ENCODE measurements at places on chromosomes 3 and 15. TPM values are rescaled to one million over a fixed set of nuclear protein-coding genes. Genes with fewer than 3 reads are reported as not detected.
A peak's percentile ranks its signal among the peaks of the same experiment; 100 is the strongest.

DNA sequence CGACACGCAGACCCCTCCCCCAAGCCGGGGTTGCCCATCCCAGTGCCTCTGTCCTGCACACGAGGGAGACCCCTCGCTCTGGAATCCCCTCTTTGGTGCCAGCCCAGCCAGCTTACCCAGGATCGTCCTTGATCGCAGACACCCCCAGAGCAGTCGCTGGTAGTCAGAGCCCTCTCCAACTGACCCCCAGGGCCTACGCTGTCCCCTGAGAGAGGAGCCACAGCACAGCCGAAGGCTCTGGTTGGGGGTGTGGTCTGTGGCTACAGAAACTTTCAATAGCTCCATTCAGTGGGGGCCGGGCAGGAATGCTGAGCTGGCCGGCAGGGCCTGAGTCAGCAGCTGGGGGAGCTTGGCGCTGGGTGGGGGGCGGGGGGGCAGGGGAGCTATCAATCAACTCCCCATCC is at the start of gene LCTL:
Gene LCTL, minus strand, starts transcription at position 258 of the 404 bp plus-strand sequence. CDS start 633 bp downstream, outside the sequence.
- peak; percentile 12 for DNase-seq

- DNase-seq = peak; percentile 31
These were observed 54.3 kb upstream of the NEK10 start for GRCh38 chr3:27423463-27423862.

GRCh38 chr3:55658690-55659562 is 171.8 kb upstream of the WNT5A start:
- DNase-seq = no peak

DNA sequence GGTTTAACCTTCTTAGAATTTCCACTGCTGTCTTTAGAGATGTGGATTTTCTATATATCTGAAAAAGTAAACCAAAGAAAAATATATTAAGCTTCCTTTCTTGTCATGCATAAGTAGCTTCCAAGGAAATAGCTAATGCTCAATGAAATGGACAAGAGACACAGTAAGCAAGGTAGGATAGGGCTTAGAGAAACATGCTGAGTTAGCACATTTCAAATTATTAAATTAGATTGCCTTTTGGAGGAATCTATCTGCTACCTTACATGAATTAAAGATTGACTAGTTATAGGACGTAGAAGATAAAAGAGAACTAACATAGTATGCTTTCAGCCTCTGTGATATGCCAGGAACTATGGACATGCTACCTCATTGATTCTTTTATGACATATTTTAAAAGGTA is 824.6 kb downstream of the TUSC7 start:
- no peak for DNase-seq

Gene TBCCD1
- 10.3 TPM for total RNA-seq

Gene PYDC2
- total RNA-seq = 1.9 TPM

Gene VEPH1
- 10.3 TPM for total RNA-seq

Gene FAM3D
- not detected for total RNA-seq

GRCh38 chr3:150035301-150035779 is 64.6 kb upstream of the PFN2 start:
- no peak for DNase-seq

DNA sequence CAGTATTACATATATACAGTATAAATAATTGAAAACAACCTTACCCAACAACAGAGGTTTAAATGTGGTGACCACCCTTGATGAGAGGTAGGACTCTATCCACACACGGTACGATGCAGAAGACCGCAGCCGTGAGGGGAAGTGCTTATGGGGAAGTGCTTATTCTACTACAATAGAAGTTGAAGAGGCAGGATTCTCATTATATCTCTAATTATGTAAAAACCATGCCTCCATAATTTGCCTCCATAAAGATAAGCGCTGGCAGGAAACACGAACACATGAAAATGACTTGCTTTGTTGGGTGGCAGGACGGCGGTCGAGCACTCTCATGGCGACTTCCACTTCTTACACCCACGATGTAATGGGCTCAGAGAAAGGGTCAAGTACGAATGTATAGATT is 7.2 kb upstream of the MUC13 start:
- no peak for DNase-seq

Gene TMEM62
- 18.4 TPM for total RNA-seq

GRCh38 chr3:132543011-132543739 is 53.9 kb upstream of the ACKR4 start:
- DNase-seq = peak; percentile 91

DNA sequence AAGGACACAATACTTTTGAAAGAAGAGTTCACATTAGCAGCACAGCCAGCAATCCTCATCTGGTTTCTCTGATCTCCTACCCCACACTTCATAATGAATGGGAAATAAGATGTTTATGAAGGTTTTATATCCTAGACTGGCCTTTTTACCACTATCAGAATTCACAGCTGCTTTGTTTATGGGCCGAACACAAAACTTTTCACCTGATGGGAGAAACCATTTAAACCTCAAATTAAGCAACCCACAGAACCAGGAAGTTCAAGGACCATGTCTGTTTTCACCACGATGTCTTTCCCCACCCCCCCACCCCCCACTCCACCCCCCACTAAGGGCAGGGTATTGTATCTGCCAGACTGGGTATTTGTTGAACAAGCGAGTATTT is 11.3 kb upstream of the SETD5 start:
- no peak for DNase-seq

Gene MYO5C
- not detected for total RNA-seq

DNA sequence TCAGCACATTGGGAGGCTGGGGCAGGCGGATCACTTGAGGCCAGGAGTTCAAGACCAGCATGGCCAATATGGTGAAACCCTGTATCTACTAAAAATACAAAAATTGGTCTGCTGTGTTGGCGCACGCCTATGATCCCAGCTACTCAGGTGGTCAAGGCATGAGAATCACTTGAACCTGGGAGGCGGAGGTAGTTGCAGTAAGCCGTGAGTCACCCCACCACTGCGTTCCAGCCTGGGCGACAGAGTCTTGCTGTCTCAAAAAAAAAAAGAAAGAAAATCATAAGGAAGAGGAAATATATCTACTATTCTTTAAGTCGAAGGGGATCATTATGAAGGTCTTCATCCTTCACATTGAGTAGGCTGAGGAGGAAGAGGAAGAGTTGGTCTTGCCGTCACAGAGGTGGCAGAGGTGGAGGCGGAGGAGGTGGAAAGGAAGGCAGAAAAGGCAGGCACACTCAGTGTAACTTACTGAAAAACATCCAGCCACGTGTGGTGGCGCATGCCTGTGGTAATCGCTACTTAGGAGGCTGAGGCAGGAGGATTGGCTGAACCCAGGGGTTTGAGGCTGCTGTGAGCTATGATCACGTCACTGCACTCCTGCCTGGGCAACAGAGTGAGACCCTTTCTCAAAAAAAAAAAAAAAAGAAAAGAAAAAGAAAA is 14.2 kb downstream of the CSK start:
- DNase-seq = no peak

Gene CHRNB4
- total RNA-seq = not detected

DNA sequence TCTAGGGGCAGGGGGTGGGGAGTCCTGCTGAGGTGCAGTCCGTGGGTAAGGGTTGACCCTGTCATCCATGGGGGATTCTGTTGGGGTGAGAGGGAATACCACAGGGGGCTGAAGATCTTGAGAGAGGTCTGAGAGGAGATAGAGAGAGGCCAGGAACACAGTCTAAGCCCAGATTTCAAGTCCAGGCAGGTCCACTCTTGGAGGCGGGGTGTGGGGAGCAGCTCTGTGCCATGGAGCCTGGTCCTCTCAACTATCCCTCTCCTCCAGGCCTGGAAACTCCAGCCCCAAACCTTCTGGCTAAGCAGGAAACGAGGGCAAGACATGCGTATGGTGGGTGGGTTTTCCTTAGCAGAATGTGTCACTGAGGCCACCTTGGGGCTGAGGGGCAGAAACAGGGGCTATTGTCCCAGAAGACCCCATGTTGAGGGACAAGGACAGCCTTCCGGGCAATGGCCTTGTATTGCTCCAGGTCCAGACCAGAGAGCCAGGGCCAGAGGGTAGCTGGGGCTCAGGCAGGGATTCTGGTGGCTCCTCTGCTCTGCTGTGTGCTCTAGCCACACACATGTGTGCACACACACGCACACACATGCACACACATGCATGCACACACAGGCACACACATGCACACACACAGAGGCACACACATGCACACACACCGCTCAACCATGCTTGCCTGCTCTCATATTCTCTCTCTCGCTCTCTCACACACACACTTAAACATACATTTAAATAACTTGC is 48.6 kb upstream of the MAGEF1 start:
- DNase-seq = no peak

GRCh38 chr15:77851691-77852090 is 219.0 kb upstream of the LINGO1 start:
- no peak for DNase-seq

Gene NOX5
- total RNA-seq = 0.64 TPM

- peak; percentile 21 for DNase-seq
These were observed 9.4 kb upstream of the SMCO1 start for GRCh38 chr3:196524527-196524926.

- no peak for DNase-seq
These were observed 42.6 kb downstream of the ANKRD28 start for GRCh38 chr3:15755181-15755580.

Gene SORD
- total RNA-seq = 17.7 TPM

All from fibroblast of villous mesenchyme (primary cell).